ENCODE measurements at places on chromosomes 6 and 20.

DNA sequence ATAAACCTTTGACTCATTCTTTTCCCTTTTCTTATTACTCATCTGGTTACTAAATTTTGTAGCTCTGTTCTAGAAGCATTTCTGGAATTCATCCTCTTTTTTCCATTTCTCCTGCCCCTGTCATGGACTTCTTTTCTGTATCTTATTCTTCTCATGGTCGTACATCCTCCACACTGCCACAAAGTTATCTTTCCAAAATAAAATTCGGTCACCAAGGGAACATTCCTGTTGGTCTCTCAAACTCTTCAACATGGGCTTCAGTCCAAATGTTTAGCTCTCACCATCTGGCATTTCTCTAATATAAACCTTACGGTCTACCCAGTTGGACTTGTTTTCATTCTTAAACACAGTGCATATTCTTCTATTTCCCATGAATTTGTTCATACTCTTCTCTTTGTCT lies 428.8 kb upstream of the ID4 start:
- DNase-seq: no peak

DNA sequence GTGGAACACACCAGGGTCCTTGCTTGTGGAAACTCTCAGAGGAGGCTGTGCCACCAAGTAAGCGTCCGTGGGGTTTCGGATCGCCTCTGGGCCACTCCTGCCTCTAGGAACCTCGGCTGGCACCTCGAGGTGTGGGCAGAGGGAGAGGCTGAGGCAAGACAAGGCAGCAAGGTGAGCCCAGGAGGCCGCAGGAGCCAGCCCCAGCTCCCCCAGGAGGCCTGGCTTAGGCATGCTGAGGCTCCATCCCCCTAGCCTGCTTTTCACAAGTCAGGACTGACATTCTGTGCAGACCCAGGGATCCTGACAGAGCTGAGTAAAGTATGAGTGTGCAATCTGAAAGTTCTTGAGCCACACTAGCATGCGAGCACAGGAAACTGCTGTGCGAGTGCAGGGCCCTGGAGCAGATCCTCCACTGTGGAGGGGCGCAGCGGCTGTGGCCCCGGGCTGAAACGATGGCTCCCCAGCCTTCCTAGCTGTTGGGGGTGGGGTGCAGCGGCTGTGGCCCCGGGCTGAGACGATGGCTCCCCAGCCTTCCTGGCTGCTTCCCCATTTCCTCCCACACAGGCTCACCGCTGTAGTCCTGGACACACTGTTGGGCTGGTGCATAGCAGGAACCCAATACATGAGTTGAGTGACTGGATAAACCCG lies 75.2 kb upstream of the CD93 start:
- no peak for DNase-seq

DNA sequence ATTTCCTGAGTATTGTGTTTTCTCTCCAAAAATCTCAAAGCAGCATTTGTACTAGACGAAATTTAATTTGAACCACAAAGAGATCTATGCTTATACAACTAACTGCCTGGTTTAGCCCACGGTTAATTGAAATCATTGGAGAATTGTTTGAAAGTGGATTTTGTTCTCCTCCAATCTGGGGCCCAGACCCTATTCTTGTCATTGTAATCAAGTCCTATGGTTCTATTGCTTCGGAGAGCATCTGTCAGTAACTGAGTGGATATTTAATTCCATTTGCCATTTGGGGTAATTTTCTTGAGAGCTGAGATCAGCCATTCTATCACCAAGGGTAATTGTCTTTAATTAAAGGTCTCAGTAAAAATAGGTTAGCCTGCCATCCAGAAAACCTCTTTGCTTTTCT lies 117.0 kb upstream of the KCNG1 start:
- DNase-seq: no peak

GRCh38 chr20:44465001-44465560 lies 10.6 kb upstream of the TTPAL start:
- no peak for DNase-seq

DNA sequence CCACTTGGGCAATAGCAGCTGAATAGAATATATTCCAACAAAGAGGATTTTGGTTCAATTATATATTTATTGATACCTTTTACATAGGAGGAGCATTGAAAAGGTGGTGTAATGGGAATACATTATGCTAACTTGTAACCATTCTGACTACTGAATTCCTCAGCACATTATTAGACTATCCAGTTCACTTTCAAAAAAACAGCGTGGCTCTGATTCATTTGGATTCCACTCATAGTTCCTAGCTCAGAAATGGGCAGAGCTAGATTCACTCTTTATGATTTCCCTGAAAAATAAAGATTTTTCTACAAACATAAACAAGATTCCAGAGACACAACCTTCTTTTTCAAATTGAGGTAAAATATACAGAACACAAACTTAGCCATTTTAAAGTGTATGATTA lies 9.2 kb upstream of the TRERF1 start:
- DNase-seq: no peak

- DNase-seq: no peak
Observed at GRCh38 chr6:167401525-167402194, 76.8 kb downstream of the TTLL2 start.

DNA sequence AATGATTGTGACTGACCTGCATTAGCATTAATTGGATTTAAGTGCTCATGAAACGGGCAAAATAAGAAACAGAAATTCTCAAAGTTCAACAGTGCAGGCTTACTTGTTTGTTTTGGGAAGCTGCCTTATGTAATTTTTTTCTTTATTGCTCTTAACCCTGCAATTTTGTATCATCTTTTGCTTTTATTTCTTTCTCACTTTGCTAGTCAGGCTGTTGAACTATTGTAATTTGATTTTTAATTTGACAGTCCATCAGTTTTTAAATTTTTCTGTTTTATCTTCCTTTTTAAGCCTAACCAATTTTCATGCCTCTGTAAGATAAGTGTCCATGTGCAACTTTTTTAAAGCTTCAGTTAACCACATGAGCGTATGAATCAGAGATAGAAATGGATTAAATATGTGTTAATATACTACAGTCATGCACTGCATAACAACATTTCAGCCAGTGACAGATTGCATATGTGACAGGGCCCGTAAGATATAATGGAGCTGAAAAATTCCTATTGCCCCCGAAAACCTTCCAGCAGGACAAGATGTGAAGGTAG lies 44.6 kb downstream of the PEX7 start:
- no peak for DNase-seq

DNA sequence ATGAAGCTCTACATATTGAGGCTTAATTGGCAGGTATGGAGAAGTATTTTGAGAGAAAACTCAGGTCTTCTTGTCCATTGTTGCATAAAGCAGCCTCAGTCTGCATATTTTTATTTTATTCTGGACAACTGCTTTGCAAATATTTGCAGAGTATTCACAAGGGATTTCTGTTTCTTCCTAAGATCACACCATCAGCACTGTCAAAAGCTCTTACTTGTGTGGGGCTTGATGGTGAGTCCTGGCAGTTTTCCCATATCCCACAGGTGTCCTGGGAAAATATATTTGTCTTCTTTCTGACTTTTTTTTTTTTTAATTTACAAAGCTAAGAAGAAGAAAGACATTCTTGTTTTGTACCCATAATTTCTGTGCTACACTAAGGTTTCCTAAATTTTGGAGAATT lies 16.9 kb upstream of the MLIP start:
- DNase-seq: no peak

- DNase-seq: no peak
Observed at GRCh38 chr6:35642471-35643161, 46.1 kb downstream of the FKBP5 start.

DNA sequence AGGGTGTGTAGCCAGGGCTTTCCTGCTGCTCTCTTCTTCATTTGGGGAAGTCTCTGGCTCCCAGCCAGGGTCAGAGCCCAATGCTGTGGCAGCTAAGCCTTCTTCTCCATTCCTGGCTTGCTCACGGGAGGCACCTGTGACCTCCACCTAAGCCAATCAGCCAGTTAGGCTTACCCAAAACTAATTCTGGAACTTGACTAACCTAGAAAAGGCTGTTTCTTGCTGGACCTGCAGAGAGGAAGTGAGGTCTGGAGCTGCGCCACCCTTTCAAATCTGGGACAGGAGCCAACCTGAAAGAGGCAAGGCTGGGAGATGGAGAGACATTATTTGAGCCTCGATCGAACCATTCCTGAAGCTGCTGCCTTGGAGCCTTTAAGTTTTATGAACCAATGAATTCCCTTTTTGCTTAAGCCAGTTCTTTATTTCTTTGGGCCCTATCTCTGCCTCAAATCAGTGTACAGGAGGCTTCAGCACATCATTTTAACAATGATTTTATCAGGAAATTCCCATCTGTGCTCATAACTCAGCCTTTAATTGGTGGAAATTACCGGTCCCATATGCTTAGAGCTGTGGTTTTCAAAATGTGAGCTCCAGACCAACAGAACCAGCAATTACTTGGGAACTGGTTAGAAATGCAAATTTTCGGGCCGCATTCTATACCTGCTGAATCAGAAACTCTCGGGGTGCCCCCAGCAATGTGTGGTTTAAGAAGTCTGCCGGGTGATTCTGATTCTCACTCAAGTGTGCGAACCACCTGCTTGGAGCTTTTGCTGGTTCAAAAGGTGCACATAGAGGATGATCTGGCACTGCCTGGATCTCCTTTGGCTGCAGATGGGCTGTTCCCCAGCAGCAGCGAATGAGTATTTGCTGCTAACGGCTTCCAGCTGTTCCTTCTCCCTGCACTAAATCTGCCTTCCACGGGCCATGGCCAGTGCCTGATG lies 97.4 kb upstream of the RNF24 start:
- no peak for DNase-seq

DNA sequence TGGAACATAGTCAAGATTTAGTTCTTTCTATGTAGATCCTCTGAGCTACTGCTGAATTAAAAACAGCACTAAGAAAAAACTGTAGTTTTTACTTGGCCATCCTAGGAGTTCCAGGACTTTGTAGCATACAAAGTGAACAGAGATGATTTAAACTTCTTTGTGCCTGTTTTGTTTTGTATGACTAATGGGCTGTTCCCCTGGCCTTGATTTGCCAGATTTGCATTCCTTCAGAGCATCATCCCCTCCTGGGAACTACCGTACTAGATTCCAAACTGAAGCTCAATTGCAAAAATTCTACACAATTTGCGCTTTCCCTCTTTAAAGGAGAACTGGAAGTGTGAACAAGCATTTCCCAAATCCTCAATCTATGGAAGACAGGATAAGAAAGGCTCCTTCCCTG lies 23.1 kb downstream of the ACOT13 start:
- DNase-seq: no peak

DNA sequence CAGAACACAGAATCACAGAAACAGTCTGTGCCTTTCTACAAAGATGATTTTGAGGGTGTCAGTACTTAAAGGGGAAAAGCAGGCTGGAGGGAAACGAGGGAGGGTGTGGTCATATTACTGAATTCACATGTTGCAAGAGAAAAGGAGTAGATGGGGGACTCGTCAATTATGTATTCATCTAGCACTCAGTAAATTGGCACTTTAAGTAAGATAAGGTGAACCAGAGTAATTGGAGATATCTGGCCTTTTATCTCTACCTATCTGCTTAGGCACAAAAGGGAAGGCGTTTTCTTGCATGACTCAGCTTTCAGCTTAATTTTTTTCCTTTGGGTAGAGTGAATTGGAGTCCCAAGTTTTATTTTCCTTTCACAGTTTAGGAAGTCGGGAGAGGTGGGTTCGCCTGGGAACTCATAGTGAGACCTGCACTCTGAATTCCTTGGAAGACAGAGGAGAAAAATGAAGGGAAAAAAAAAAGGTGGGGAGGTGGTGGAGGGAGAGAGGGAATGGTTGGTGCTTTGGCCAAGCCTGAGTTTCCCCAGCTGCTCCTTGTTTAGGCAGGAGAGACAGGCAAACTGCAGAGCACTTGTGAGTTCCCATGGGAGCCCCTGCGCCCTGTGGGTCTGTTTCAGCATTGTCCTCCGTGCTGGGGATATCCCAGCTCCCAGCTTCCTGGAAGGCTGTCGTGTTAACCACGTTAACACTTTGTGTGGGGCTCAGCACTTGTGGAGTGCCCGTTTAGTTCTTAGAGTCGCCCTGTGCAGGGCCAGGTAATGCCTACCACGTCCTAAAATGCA lies 19.7 kb upstream of the GTSF1L start:
- DNase-seq: peak; percentile 55

DNA sequence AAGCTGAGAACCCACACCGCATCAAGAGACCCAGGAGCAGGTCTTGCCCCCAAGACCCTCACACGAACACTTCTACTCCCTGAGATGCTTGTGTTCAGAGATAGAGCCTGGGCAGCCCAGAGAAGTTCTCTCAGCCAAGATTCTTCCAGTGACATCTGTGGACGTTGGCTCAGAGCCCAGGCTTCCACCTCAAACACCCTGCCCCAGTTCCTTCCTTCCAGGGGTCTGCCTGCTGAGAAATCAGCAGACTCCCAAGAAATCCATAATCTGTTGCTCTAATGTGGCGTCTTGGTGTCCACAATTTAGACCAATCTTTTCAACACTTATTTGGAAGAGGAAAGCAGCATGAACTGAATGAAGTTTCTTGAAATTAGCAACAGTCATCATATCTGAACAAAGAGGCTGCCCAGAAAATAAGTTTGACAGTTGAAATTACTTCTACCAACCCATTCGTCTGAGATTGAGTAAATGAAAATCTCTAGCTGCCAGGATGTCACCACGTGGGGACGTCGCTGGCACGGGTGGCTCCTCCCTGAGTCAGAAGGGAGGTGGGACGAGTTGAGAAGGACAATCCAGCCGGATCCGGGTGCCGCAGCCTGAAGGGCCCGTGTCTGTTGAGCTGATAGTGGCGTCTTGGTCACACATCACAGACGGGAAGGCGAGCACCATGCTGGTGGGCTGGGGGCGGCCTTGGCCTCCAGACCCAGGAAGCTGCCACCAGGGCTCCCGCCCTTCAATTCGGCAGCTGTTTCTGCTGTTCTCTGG lies 400.9 kb downstream of the TAF4 start:
- no peak for DNase-seq

DNA sequence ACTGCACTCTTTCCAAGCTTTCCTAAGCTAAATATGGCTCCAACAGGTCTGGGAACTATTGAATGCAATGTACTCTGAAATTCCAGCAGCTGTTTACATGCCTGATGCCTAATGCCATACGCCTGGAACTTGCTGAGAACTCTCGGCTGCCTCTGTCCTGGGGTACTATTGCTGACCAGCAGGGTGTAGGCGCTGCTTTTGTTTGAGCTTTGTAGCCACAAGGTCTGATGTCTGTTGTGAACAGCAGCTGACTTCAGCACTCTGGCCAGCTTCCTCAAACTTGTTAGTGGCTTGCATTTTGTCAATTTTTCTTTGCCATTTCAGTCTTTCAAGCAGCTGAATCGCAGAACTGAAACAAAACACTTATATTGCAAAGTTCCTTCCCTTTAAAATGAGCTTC lies 26.7 kb downstream of the SAYSD1 start:
- no peak for DNase-seq

DNA sequence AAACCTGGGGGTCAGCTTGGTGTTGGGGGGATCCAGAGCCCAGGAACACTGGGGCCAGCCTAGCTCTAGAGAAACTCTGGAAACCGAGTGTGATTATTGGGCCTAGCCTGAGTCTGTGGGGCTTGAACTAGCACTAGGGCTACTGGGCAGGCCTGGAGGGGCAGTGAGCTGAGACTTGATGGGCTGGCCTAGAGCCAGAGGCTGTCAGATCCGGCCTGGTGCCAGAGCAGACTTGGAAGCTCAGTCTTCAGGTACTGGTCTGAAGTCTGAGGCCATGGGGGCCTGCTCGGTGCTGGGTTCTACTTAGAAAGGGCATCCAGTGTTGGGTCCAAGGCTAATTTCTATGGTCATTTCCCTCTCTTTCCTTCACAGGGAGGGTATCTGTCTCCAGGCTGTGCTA lies 2.7 kb downstream of the DEFB112 start:
- DNase-seq: no peak

All from CD4-positive, CD25-positive, alpha-beta regulatory T cell (primary cell).